ENCODE measurements at places on chromosomes 13 and 19. TPM values are rescaled to one million over a fixed set of nuclear protein-coding genes. Genes with fewer than 3 reads are reported as not detected.

The DCAF15 gene
- 47.2 TPM for total RNA-seq

The PRKD2 gene
- total RNA-seq = 76.0 TPM

The MBD3L2 gene
- not detected for total RNA-seq

The LHB gene
- total RNA-seq = not detected

The IZUMO2 gene
- total RNA-seq = not detected

The ZNF415 gene
- total RNA-seq = not detected

GRCh38 chr19:35518313-35518712 is 4.9 kb upstream of the DMKN start:
- no peak for DNase-seq

DNA sequence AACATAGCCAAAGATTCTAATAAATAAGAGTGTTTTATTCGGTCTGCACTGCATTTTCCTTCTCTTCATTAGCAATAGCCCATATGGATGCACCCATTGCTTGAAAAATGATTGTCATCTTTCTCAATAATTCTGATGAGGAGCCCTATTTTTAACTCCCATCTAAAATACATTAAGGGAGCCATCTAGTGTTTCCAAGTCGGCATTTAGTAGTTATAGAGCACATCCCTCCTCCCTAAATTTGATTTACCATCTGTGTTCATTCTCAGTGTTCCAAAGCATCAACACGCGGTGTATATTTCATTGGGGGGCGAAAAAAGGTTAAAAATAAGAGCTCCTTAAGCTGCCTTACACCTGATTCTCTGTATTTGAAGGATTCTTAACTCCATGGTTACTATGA is 119.2 kb upstream of the IPO5 start:
- DNase-seq = peak; percentile 15

DNA sequence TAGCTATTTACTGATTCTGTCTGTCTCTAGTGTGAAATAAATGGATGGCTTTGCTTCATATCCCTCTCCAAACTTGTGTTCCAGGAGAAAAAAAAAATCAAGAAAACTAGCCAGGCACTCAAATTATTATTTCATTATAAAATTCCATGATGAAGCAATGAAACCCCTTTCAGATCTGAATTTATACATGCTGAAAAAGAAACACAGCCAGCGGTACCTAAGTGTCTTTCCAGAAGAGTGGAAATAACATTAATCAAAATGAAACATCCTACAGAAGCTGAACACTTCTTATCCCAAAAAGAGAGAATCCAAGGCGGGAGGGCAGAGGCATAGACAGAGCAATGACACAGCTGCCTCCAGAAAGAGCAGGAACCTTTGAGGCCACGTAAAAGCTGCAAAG is 15.9 kb downstream of the ENOX1 start:
- DNase-seq = no peak

DNA sequence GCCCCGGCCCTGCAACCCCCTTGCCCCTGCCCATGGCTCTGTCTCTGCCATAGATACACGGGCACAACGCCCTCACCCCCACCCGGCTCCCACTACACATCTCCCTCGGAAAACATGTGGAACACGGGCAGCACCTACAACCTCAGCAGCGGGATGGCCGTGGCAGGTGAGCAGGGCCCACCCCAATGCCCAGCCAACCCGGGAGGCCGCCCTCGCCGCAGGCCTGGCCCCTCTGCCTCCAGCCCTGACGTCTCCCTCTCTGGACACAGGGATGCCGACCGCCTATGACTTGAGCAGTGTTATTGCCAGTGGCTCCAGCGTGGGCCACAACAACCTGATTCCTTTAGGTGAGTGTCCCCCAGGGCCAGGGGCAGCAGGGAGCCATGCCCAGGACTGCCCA is 7.7 kb downstream of the YIPF2 start:
- DNase-seq = no peak
